Activated T-helper 1 cell treated with anti-CD3 and anti-CD28 coated beads, Interleukin-12 subunit alpha, Interleukin-12 subunit beta, Interleukin-2, Interleukin-4 antibody, amounts not matched to agents 30 ng/mL and 10 ng/mL and 1 ng/mL, durations not matched to agents 14 hours and 24 hours and 36 hours (primary cell): ENCODE measurements at places on chromosomes 1 and 21.

DNA sequence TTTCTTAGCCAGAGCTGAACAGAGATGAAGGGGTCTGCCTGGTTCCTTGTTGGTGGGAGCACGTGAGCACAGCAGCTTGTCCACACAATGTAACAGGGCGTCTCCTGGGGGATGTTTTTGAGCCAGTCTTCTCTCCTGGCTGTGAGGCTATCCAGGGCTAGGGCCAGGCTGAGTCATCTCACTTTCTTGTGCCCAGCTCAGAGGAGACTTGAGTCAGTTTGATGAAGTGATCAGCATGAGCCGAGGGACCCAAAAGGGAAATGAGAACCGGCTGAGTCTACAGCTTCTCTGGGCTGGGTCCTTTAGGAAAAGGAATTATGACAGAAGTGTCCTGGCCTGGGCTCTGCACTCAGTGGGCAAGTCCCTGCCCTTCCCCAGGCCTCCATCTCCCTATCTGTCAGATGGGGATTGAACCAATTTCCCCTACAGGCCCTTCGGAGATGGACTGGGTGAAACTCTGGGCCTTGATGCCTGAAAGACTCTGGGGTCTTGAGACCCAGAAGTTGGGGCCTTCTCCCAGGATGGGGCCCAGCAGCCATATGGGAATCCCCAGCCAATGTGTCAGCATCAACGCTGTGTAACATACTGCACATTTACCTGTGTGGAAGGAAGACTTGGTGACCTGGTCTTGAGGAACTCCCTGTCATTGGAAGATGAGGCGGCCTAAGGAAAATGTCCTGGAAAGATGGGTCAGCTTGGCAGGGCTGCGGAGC, 36.6 kb downstream of the DMRTB1 start:
- H3K4me1 ChIP-seq = no peaks in the 10 kb centered on the region
- H3K4me3 ChIP-seq = no peak overlapping the region
- no peaks in the 10 kb centered on the region for H3K36me3 ChIP-seq

DNA sequence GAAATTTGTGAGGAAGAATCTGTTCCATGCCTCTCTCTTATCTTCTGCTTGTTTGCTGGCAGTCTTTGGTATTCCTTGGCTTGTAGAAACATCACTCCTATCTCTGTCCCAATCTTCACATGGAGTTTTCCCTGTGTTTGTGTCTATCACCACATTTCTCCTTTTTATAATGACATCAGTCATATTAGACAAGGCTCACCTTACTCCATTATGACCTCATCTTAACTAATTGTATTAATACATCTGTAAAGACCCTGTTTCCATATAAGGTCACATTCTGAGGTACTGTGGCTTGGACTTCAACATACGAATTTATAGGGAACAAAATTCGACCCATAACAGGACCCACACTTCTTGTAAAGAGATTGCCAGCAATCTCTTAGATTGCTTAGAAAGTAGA, 72.3 kb upstream of the POGK start:
- H3K27me3 ChIP-seq = no peaks in the 10 kb centered on the region
- H3K4me3 ChIP-seq = no peak overlapping the region
- H3K27ac ChIP-seq = no peak overlapping the region
- no peak for DNase-seq

DNA sequence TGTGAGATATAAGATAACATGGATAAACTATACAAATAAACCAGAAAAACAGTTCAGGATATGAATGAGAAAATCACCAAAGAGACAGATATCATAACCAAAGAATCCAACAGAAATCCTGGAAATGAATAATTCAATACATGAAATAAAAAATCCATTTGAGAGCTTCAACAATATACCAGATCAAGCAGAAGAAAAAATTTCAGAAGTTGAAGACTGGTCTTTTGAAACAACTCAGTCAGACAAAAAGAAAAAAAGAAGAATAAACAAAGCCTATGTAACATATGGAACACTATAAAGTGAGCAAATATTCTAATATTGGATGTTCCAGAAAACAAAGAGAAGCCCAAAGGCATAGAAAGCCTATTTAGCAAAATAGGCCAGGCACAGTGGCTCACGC, 5.2 kb upstream of the KRTAP12-2 start:
- H3K4me3 ChIP-seq = no peak overlapping the region
- H3K27ac ChIP-seq = no peak overlapping the region
- DNase-seq = no peak
- H3K27me3 ChIP-seq = peaks cover 16% of the 10 kb centered on the region
- peaks cover 5% of the 10 kb centered on the region for H3K4me1 ChIP-seq

- H3K4me1 ChIP-seq = no peaks in the 10 kb centered on the region
- no peaks in the 10 kb centered on the region for H3K36me3 ChIP-seq
- DNase-seq = no peak
- no peak overlapping the region for H3K4me3 ChIP-seq
These were observed 15.2 kb upstream of the PEF1 start for GRCh38 chr1:31659889-31660288.

DNA sequence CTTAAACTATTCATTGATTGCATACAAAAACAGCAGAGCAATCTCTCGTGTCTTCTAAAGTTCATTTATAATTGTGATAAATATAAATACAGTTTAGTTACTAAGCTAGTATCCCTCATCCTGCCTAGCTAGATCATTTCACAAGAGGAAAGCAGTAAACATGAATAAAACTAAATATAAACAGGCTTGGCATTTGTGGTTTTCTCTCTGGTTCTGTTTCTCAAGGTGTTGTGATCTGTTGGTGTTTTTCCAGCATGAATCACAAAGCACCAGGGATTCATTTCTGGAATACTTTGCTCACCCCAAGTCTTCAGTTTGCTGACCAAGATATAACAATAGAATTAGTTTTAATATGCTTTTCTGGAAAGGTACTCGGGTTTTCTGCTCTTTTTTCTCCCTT, 32.7 kb upstream of the GLIS1 start:
- no peak for DNase-seq
- peaks cover 30% of the 10 kb centered on the region for H3K36me3 ChIP-seq
- no peak overlapping the region for H3K4me3 ChIP-seq
- no peaks in the 10 kb centered on the region for H3K27me3 ChIP-seq
- H3K27ac ChIP-seq = no peak overlapping the region
- peaks cover 25% of the 10 kb centered on the region for H3K4me1 ChIP-seq

- no peaks in the 10 kb centered on the region for H3K27me3 ChIP-seq
- H3K36me3 ChIP-seq = peaks cover 18% of the 10 kb centered on the region
- peak overlapping the region; percentile 29 for H3K27ac ChIP-seq
- no peak overlapping the region for H3K4me3 ChIP-seq
- H3K4me1 ChIP-seq = peaks cover 51% of the 10 kb centered on the region
- no peak for DNase-seq
These were observed 130.4 kb downstream of the RERE start for GRCh38 chr1:8687039-8687438.

DNA sequence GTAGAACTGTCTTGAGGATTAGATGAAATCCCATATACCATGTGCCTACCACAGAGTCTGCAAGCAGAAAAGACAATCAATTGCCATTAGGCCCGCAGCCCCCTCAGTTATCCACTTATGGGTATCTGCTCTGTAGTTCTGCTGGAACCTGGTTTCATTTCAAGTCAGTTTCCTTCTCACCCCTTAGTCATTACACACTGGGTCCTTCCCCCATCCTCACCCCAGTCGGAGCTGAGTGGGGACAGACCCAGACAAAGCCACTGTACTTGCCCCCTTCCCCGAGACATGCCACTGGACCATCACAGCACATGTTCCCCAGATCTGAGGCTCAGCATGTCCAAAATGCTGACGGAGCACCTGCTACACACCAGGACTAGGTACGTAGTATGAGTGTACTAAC, 21.2 kb downstream of the PGLYRP3 start:
- H3K4me3 ChIP-seq = no peak overlapping the region
- no peaks in the 10 kb centered on the region for H3K36me3 ChIP-seq
- H3K27me3 ChIP-seq = no peaks in the 10 kb centered on the region
- DNase-seq = no peak
- peaks cover 16% of the 10 kb centered on the region for H3K4me1 ChIP-seq

GRCh38 chr1:6360517-6361070, 33.0 kb downstream of the ACOT7 start:
- H3K4me3 ChIP-seq = peak overlapping the region; percentile 45
- peaks cover 53% of the 10 kb centered on the region for H3K4me1 ChIP-seq
- H3K27ac ChIP-seq = peak overlapping the region; percentile 40

DNA sequence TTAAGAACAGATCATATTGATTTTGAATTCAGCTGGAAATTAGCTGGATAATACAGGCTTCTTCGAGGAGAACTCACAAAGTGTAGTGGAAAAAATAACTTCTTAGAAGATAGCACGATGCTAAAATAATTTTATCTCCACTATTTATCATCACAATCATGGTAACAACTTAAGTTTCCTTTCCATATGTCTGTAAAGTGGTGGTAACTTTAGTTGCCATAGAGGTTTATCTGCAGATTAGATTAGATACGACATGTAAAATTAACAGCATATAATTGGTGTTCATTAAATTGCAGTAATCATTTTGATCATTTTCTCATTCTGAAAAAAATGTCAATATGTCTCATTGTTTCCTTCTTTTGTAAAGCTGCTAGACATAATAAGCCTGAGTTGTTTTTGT, 921.5 kb downstream of the KCNT2 start:
- H3K36me3 ChIP-seq = no peaks in the 10 kb centered on the region
- no peaks in the 10 kb centered on the region for H3K27me3 ChIP-seq
- DNase-seq = no peak
- no peak overlapping the region for H3K27ac ChIP-seq
- H3K4me1 ChIP-seq = no peaks in the 10 kb centered on the region

DNA sequence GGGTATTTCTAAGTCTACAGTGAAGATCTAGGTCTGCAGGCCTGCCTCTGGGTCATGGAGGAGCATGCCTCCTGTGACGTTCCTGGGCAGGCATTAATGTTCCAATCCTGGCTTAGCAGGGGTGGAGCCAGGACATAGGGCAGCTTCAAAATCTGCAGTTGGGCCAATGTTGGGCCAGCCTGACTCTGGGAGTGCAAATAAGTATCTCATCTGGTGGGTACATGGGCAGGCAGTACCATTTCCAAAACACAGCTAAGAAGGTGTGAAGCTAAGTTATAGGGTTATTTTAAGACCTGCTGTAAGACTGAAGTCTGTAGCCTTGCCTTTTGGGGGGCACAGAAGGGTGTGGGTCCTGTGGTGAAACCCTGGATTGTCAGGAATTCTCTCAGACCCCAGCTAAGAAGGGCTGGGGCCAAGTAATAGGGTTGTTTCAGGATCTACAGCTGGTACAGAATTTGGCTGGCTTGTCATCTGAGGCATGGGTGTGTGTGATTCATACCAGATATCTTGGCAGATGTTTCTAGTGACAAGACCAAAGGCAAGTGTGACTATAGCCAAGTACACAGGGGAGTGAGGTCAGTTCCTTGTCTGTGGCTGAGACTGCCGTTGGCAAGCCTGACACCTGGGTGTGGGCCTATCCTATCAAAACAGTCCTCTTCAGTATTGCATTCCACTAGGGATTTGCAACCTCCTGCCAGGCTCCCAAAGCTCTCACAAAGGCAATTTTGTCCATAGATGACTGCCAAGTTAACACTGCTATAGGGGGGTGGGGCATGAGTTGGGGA, 468.7 kb upstream of the B3GALT2 start:
- H3K4me3 ChIP-seq = no peak overlapping the region
- H3K4me1 ChIP-seq = peaks cover 6% of the 10 kb centered on the region
- DNase-seq = no peak
- H3K36me3 ChIP-seq = peaks cover 2% of the 10 kb centered on the region

DNA sequence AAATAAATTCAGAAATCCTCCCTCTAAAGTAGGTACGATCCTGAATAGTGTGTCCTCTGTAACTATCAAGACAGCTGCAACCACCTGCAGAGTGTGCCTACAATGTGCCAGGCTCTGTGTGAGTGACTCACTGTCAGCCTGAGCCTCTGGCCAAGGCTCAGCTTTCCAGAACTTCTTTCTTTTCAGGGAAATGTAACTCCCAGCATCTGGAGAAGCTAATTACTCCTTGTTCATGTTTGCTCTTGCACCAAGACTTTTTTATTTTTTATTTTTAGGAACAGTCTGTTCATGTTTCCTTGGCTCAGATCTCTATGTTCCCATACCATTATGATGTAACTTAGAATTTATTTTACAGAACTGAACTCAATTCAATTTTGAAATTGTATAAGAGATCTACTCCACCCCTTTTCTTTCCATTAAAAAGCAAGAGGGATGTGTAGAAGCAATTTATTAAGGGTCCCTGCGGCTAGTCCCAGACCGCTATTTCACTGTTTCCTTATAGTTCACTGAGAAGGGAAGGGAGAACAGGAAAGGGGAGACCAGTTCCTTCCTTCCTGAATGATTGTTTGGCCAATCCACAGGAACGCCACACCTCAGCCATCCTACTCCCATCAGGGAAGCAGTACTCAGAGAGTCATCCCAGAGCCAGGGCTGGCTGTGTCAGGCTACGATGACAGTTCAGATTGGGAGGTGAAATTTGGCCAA, 112.4 kb upstream of the ZNF648 start:
- DNase-seq = no peak
- peaks cover 6% of the 10 kb centered on the region for H3K4me1 ChIP-seq
- no peaks in the 10 kb centered on the region for H3K36me3 ChIP-seq
- no peak overlapping the region for H3K27ac ChIP-seq
- peaks cover 2% of the 10 kb centered on the region for H3K27me3 ChIP-seq

GRCh38 chr1:84117868-84118267, 26.2 kb upstream of the PRKACB start:
- no peaks in the 10 kb centered on the region for H3K36me3 ChIP-seq
- no peak overlapping the region for H3K4me3 ChIP-seq
- no peak for DNase-seq
- H3K27ac ChIP-seq = no peak overlapping the region

- H3K4me3 ChIP-seq = no peak overlapping the region
- H3K27ac ChIP-seq = no peak overlapping the region
- H3K27me3 ChIP-seq = peaks cover 2% of the 10 kb centered on the region
- DNase-seq = no peak
- peaks cover 8% of the 10 kb centered on the region for H3K36me3 ChIP-seq
These were observed 479 bp downstream of the RGS16 start for GRCh38 chr1:182603646-182604174.

DNA sequence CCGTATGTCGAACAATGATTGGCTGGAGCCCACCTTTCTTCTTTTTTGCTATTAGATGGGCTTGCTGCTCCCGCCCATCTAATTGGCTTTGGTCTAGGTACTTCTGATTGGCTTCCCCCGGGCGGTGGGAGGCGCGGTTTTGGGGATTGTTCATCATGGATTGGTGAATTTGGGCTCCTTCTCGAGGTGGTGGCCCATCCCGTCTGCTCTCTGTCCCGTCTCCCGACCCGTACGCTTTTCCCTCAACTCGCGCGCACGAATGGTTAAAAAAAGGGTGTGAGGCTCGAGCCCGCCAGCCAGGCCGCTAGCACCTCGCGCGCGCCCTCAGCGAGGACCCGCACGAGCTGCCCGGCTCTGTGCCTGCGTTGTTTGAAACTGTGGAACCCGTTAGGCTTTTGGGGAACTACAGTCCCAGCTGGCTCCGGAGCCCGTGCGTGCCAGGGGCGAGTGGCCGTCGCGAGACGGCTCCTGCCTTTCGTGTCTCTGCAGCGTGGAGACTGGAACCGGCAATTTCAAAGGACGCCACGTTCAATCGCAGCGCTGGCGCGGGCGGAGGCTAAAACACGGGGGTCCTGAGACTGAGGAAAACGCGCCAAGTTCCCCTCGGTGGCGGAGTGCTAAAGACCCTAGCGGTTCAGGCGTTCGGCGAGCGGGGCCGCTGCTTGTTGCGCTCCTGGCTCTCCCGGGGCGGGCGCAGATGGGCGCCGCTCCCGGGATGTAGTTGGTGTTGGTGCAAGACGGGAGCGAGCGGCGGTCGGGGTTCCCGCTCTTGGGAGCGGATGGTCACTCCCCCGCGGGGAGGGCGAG, at the start of gene USP1:
USP1 (plus strand) TSS at position 584 of the 807 bp plus-strand sequence. CDS start 2,819 bp downstream, outside the sequence.
- H3K27me3 ChIP-seq = peaks cover 8% of the 10 kb centered on the region
- peak within 1 kb of the TSS; percentile 94 for H3K4me3 ChIP-seq
- peaks cover 23% of the 10 kb centered on the region for H3K36me3 ChIP-seq
- peaks cover 41% of the 10 kb centered on the region for H3K4me1 ChIP-seq
